ENCODE measurements at places on chromosomes 1 and 21.

DNA sequence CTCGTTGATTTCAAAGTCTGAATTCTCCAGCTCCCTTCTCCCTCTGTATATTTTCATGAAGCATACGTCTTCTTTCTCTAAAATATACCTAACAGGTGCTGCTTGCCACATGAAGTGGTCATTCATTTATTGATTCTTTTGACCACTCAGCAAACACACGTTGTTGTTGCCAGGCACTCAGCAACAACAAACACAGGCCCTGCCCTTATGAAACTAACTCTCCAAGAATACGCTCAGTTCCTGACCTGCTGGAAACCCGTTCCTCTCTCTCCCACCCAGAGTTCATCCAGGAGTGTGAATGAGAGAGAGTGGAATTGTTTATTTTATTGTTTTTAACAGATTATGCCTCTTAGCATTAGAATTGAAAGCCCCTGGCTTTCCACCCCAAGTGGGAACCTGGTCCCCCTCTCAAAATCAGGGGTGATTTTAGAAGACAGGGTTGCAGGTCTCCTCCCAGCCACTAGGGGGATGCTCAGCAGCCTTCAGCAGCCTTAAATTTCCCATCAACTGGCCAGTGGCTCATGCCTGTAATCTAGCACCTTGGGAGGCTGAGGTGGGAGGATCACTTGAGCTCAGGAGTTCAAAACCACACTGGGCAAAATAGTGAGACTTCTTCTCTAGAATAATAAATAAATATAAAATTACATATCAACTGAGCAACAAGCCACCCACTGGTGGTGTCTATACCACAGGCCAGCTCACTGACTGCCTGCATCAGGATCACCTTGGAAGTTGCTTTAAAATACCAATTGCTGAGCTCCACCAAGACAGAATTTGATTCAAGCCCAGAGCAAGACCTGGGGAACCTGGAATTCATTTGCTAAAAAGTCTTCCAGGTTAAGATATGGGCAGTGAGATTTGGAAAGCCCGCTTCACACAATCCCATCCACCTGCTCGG lies 181.0 kb upstream of the KLHDC7A start:
- no peak for DNase-seq

- DNase-seq, result no peak
These were observed 17.8 kb downstream of the AMPD2 start for GRCh38 chr1:109637446-109637845.

- DNase-seq, result no peak
These were observed 112.6 kb downstream of the GRIK1 start for GRCh38 chr21:29827236-29827635.

GRCh38 chr21:42389449-42389835 lies 6.4 kb downstream of the TMPRSS3 start:
- no peak for DNase-seq

- DNase-seq, result no peak
These were observed 2.8 kb downstream of the MYCL start for GRCh38 chr1:39898648-39899603.

GRCh38 chr21:29511096-29511495 lies 212.4 kb downstream of the BACH1 start:
- no peak for DNase-seq

DNA sequence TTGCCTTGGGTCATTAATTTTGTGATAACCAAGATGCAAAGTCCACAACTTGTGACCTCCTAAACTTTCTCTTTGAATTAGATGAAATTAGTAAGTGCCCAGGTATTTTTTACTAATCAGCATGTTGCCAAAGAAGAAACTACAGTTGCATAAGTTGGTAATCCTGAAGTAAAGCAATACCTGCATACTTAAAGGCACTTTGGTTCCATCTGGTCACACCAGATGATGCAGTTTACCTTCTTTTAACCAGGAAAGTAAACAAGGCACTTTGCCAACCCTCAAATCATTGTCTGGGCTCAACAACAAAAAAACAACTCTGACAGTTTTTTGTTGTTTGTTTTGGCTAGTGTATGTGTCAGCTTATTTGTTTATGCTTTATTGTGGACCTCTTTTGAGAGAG lies 55.5 kb upstream of the DYNLT5 start:
- DNase-seq, result no peak

DNA sequence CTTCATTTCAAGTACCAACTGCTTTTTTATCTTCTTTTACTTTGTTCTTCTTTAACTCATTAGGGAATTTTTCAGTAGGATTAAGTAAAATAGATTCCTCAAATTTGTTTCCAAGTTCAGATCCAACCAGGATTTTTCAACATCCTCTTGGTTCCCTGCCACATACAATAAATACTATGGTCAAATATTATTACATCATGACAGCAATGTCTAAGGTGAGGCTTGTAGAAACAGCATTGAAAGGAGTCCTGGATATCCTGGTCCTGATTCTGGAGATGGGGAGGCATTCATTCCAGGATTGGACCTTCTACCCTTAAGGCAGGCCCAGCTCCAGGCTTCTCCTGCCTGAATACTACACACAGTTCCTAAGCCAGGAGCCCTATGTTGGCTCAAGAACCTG lies 80.2 kb upstream of the F3 start:
- no peak for DNase-seq

- no peak for DNase-seq
These were observed 86.6 kb downstream of the ZBTB18 start for GRCh38 chr1:244137725-244138124.

DNA sequence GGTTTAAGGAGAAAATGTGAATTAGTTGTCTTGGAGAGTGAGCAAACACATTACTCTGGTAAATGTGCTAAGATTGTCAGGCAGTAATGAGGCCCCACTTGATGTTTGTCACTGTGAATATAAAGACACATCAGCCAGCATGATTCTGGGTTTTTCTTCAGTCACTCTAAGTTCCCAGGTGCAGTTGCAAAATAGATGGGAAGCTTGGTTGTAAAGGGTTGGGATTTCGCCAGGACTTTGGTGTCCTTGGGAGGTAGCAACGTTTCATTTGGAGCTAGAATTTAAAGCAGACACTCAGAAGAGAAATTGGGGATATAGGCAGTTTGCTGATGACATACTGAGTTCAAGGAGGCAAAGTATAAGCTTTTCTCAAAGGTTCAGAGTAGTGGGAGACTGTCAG lies 154.3 kb downstream of the MAST2 start:
- DNase-seq, result no peak

GRCh38 chr1:89753761-89754160 lies 67.1 kb upstream of the LRRC8D start:
- DNase-seq, result no peak

- peak; percentile 54 for DNase-seq
These were observed 538.1 kb upstream of the ZRANB2 start for GRCh38 chr1:71618766-71619530.

DNA sequence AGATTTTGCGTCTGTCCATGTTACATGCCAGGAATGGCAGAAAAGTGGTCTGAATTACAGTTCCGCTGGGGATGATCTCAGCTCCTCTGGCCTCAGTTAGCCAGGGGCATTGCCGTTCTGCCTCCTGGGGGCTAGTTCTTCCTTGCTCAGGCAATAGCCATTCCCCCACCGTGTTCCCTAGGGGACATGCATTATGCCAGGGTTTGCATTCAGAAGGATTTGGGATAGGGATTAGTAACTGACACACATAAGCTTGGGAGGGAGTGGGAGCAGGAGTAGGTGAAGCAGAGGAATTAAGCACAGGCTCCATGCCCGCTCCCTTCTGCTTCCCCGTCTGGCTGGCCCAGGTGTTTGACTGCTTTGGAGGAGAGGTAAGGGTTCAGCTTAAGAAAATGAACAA lies 12.7 kb downstream of the LRRC71 start:
- DNase-seq, result no peak

DNA sequence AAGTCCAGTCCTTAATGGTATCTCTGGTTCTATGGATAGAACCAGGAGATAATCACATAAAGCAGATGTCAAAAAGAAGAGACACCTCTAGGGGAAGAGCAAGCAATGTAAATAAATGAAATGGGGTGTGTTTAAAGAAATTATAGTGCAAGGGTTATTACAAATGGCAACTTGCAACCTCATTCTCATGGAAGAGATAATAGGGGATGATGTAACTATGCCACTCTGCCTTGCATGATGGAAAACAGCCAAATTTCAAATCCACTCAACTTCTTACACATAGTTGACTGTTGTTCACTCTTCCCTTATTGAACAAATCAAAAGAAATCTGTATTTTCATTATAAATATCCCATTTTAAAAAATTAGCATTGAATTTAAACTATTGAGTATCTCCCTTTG lies 274.0 kb upstream of the TMPRSS15 start:
- DNase-seq, result no peak

GRCh38 chr1:78902641-78903040 lies 103.9 kb downstream of the ADGRL4 start:
- no peak for DNase-seq

DNA sequence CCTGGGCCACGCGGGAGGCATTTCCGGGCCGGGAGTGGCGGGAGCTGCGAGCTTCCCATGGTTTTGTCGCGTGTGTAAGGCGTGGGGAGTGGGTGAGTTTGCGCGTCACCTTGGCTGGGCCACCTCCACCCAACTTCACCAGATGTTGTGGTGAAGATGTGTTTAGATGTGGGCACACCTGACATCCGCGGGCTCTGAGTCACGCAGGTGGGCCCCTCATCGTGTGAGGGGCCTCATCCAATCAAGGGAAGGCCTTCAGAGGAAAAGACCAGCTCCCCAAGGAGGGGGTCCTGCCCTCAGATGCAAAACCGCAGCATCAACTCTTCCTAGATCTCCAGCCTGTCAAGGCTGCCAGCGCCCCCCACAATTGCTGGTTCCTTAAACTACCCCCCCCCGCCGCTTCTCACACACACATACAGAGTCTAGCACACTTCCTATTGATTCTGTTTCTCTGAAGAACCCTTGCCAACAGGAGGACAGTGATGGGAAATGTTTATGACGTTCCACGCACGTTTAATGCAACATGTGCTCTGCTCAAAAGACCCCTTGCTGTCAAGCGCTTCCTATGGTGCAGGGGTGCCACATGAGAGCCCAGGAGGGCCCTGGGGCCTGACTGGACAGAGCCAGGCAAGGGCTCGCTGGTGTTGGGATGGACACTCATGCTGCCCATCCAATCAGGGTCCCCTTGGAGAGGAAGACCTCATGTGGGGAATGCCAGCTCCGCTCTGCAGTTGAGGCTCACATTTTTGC lies 11.9 kb downstream of the ACTRT2 start:
- DNase-seq, result no peak

GRCh38 chr1:31155216-31155806 lies 84.4 kb downstream of the NKAIN1 start:
- no peak for DNase-seq

GRCh38 chr1:204232526-204232925 lies 18.7 kb upstream of the GOLT1A start:
- peak; percentile 28 for DNase-seq

- no peak for DNase-seq
These were observed 28.0 kb upstream of the SFPQ start for GRCh38 chr1:35220976-35221375.

DNA sequence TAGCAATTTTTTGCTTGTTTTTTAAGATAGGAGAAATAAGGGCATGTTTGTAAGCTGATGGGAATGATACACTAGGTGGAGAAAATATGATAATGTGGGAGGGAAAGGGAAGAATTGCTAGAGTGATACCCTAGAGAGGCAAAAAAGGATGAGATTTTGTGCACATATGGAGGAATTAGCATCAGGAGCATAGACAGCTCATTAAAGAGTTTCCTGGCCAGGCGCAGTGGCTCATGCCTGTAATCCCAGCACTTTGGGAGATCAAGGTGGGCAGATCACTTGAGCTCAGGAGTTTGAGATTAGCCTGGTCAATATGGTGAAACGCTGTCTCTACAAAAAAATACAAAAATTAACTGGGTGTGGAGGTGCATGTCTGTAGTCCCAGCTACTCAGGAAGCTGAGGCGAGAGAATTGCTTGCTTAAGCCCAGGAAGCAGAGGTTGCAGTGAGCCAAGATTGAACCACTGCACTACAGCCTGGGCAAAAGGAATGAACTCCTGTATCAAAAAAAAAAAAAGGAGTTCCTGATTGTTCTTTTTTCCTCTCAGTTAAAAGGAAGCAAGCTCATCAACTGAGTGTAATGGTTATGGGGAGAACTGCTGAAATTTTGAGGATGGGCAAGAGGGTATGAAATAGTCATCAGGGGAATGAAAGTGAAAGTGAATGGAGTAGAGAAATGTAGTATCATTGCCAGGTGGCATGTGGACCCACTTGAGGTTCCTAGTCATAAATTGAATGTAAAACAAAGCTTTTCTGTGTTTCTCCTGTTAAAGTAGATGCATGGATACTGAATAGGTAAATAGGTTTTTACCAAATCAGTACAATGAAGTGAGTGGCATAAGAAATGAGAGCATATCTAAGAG lies 35.5 kb downstream of the SH3GLB1 start:
- no peak for DNase-seq

GRCh38 chr1:192563129-192563528 lies 12.4 kb upstream of the RGS1 start:
- no peak for DNase-seq

- no peak for DNase-seq
These were observed 1.7 kb upstream of the VWA1 start for GRCh38 chr1:1433804-1434130.

- DNase-seq, result no peak
These were observed 989 bp upstream of the ETV3 start for GRCh38 chr1:157139052-157139715.

- no peak for DNase-seq
These were observed 33.5 kb downstream of the AGT start for GRCh38 chr1:230680300-230681025.

DNA sequence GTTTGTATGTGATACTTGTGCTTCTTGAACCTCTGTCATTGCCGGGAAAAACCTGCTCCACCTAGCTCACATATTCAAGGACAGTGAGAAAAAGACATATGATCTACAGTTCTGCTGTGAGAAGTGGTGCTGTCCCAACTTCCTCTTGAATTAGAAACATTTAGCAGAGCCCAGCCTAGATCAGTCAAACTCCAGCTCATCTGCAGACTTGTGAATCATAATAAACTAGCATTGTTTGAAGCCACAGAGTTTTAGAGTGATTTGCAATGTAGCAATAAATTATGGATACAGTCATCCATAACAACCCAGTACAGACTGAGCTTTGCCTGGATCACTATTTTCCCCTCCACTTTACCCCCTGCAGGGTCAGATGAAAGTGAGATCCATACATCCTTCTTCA lies 497.8 kb downstream of the PLA2G4A start:
- DNase-seq, result no peak

DNA sequence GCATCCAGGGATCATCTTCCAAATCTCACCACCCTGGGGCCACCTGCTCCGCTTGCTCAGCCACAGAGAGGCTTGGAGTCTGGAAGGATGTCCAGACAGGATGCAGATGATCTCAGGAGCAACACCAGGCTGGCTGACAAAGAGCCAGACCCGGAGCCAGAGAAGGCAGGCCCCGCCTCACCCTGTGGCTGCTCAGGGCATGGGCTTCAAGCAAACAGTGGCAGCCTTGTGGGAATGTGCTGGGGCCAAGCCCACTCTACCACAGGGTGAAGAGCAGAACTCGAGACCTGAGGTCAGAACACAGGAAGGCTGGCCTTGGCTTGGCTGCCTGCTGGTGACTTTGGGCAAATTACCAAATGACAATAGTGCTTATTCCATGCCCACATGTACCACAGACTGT lies 45.5 kb downstream of the MRPL37 start:
- DNase-seq, result no peak

DNA sequence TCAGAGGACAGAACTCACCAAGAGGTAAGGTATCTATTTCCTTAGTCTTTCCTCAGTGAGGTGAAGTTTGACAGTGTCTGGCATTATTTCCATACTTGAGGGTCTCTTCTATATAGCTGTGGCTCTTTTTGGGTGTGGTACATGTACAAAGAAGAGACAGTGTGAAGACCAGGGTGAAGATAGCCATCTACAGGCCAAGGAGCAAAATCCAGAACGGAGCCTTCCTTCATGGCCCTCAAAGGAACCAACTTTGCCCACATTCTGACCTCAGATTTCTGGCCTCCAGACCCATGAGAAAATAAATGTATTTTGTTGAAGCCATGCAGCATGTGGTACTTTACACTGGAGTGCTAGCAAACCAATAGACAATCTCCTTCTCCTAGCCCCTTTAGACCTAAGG lies 858.5 kb upstream of the B3GALT2 start:
- no peak for DNase-seq

All from forelimb muscle (tissue), 1 donor.